ENCODE measurements at places on chromosomes 7 and 10.

- no peak for DNase-seq
These were observed 90.2 kb downstream of the TACC2 start for GRCh38 chr10:122078965-122079795.

GRCh38 chr10:109875828-109876821 is 47.2 kb downstream of the XPNPEP1 start:
- no peak for DNase-seq

DNA sequence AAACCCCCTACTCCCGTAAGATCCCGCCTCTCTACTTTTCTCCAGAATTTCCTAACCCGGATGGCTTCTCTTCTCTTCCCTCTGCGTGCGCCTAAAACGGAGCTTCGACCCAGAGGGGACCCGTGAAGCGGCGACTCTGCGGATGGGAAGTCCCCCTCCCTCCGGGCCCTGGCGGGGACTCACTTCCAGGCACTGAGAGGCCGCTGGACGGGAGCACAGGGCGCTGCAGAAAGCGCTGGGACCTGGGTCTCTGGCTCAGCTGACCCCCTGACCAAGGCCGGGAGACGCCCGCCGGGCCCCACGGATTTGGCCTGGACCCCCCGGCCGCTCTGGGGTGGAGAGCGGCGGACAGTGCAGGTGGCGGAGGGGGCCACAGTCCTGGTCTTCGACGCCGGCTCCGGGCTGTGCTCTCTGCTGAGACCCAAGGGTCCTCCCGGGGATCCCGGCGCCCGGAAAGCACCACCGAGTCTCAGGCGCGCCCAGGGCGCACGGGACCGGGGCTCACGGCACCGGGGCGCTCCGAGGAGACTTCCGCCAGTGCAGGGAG is 688 bp upstream of the FOXL3 start:
- DNase-seq, result no peak

DNA sequence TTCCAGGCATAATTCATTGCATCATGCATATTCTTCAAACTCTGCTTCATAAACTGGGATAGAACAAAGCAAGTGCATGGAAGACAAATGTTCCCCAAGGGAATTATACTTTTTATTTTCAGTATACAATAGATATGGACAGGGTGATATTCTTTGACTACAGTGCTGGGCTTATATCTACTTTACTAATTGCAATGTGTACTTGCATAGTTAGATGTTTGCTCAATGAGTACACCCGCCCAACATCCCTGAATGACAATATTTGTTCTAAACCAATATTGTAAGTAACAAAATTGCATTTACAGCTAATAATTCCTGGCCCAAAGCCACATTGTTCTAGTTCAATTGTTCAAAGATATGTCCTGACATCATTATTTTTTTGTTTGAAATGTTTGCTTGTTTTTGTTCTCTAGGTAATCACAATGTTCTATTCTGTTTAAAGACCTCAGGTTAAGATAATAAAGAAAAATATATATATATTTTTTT is 171.4 kb downstream of the PTN start:
- DNase-seq, result no peak

DNA sequence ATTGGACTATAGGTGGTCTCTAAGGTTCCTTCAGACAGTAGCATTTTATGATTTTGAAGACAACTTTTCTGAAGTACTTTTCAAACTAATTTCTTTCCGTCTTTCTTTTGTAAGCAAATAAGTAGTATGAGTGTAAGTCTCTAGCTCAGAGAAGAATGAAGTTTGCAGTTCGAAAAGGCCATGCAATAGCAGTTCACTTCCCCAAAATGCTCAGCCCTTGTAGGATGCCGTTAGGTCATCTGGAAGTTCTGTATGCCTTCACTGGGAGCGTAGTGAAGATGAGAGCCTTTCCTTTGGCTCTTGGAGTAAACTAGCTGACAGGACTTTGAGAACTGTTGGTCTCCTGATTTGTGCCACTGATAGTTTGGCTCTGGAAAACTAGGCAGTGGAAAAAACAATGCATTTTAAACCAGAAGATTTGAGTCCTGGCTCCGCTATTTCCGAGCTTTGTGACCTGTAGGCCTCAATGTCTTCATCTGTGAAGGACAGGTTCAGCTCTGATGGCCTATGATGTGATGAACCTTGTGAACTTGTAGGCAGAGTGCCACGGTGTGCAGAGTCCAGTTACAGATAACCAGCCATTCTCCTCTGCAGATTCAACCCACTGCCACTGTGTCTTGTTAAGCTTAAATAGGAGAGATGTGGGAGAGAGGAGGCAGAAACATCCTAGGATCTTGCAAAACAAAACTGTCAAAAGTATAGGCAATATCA is 18.8 kb downstream of the SGPL1 start:
- no peak for DNase-seq

DNA sequence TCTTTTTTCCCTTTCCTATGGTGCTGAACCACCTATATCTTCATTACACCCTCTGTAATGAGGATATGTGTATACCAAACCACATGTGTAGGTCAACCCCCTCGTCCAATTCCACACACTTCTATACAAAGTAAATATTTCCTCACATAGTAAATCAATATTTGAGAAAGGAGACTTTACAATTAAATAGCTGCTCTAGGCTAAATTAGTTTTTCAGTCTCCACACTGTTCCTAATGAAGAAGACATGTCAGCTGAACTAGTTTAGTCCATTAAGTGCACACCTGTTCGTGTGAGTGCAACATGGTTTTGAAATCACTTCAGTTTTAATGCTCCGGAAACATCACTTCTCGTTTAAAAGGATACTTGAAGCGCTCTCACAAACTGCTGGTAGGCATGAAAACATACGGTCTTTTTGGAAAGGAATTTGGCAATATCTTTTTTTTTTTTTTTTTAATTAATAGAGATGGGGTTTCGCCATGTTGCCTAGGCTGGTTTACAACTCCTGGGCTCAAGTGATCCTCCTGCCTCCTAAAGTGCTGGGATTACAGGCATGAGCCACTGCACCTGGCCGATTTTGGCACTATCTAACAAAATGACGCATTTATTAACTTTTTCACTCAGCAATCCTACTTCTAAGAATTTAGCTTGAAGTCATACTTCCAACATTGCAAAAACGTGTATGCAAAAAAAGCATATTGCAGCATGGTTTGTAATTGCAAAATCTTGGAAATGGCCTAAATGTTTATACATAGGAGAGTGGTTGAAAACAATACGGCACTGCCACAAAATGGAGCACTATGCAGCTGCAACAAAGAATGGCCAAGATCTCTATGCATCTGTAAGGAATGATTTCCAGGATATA is 2.1 kb upstream of the XRCC2 start:
- DNase-seq, result no peak

GRCh38 chr7:77501192-77501515 is 35.9 kb upstream of the PTPN12 start:
- no peak for DNase-seq

GRCh38 chr10:131022981-131023380 is 288.5 kb downstream of the TCERG1L start:
- DNase-seq, result no peak

DNA sequence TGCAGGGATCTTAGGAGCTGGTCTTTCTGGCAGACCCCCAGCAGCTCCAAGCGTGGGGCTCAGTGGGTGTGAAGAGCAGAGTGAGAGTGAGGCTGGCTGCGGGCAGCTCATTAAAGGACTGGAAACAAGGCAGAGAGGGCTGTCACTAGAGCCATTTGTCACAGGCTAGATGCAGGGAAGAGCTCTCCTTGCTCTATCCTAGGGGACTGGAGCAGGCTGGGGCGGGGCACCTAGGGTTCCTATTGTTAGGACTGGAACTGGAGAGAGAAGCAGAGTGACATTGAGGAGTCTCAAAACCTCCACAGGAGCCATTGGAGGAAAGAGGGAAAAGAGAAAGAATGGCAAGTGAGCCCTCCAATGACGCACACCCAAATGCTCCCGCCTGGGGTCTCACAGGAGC is 772 bp upstream of the DDC start:
- no peak for DNase-seq

- no peak for DNase-seq
These were observed 116.3 kb downstream of the MLLT10 start for GRCh38 chr10:21650353-21650752.

DNA sequence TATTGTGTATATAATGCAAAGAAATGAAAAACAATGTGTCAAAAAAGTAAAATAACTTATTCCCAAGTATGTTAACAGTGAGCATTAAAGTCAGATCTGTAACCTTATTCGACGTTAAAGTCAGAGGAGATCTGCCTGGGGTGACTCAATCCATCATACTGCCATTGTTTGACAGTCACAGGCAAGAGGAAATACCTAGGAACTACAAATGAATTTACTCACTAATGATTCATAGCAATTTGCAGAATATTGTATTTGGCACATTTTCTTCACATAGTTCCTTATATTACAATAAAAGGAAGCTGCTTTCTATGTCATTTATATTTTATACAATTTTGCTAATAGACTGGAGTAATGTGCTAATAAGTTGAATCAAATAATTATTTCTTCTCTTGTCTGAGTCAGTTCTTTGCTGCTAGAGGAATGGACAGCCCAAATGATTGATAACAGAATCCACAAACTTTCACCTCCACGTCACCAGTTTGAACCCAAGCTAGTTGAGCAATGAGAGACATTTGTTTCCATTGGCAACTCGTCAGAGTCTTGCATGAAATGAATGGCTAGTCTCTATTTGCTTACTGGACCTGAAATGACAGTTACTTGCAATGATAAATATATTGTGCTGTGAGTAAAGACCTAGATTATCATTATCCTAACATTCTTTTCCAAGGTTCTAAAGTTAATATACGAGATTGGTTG is 48.5 kb upstream of the TMEM106B start:
- DNase-seq, result no peak

GRCh38 chr7:12727455-12728191 is 40.2 kb downstream of the ARL4A start:
- DNase-seq, result no peak

DNA sequence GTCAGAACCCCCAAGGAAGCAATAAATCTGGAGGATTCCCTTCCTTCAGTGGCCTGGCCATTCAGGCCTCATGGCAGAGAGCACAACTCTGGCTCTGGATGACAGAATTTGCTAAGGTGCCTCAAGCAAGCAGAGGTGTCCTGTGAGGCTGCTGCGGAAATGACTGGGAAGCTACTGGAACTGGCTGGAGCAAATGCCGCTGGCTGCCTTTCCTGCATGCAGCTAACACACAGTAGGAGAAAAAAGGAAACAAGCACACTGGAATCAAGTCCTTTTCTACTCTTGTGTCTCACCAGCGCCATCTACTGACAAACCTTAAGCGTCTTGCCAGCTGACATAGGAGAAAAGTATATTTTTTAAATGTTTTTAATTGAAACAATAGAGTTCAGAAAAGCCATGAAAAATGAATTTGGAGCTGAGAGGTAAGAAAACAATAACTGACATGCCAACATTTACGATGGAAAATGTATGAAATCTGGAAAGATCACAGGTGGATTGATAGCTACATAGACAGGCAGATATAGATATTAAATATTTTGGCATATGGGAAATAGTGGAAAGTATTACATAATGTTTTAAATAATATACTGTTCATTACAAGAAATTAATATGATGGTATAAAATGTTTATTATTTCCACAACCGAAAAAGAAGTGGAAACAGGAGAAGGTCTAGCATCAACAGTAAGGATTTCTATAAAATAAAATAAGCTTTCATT is 951.6 kb downstream of the ANKRD7 start:
- no peak for DNase-seq

GRCh38 chr10:569961-570627 is 119.4 kb downstream of the DIP2C start:
- no peak for DNase-seq
